Stimulated activated naive B cell treated with anti-CD40 and anti-IgM and Interleukin-4, amounts not matched to agents 10 μg/mL and 1 μg/mL and 100 μg/mL, for 72 hours (primary cell): ENCODE measurements at places on chromosomes 7 and 10.

DNA sequence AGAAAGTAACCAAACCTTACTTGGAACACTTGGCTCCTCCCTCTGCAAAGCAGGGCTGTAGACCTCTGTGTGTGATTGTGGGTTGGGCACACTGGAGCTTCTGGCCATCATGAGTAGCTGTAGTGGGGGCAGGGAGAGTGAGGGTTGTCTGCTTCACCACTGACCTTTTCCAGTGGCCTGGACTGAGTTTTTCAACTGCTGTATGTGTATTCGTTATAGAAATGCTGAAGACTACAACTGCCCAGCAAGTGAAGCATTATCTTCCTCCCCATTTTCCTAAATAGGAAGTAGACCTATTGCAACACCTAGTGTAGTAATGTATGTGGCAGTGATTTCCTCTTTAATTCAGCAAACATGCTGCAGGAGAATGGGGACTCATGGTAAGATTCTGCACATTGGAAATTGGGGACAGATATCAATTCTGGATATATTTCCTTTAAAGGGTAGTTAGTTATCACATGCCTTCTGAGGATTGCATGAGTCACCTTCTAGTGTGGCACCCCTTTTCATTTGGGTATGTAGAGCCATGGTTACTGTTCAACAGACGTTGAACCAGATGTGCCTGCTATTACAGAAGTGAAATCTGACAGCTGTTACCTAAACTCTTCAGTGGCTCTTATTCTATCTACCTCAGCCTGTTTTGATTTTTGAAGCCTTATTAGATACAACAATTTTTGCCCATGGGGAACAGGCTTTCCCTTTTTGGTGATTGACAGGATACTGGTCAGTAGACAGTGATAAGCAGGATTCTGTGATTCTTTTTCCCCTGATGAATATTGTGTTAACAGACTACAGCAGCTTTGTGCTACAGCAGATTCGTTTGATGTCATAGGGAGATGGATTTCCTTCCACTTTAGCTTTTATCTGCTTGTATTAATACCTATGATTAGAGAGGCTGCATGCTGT, 130.9 kb downstream of the SND1 start:
- DNase-seq, result no peak

DNA sequence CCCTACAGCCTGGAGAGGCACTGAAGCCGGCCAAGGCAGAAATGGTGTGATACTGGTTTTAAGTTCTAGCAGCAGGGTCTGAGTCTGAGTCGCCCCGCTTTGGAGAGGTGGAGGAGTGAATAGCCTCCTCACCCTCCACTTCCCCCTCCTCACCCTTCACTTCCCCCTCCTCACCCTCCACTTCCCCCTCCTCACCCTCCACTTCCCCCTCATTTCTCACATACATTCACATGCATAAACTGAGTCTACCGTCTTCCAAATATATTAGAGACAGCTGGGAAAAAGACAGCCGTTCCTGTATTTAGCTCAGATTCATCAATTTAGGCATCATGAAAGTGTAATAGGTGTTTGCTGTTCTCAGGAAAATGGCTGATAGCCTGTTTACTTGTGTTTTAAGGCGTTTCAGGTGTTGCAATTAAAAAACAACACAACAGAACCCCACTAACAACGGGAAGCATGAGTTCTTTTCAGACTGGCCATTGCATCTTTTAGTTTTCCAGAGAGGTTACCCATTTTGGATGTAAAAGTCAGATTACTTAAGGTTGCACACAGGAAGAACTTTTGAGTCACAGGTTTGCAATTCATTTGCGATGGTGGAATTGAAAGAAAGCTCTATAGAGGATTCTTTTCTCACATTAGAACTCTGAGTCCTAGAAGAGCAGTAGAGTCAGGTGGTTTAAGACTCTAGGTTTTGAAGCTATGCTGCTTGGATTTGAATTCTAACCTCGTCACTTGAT, 861 bp downstream of the NRBF2 start:
- DNase-seq, result no peak

DNA sequence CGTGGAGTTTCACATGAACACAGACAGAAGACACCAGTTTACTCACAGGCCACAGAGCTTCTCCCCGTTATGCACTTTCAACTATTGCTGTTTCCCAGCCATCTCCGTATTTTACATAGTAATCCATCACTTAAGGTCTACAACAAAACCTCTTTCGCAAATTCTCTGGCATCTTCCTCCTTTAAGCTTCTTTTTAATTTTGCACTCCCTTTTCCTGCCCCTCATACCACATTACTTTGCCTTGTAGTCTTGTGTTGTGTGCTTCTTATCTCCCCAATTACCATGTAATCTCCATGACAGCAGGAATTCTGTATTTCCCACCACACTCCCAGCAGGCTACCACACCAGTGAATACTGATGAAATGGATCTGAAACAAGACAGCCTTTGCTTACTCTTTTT, 87.3 kb downstream of the ODAD2 start:
- DNase-seq, result no peak

DNA sequence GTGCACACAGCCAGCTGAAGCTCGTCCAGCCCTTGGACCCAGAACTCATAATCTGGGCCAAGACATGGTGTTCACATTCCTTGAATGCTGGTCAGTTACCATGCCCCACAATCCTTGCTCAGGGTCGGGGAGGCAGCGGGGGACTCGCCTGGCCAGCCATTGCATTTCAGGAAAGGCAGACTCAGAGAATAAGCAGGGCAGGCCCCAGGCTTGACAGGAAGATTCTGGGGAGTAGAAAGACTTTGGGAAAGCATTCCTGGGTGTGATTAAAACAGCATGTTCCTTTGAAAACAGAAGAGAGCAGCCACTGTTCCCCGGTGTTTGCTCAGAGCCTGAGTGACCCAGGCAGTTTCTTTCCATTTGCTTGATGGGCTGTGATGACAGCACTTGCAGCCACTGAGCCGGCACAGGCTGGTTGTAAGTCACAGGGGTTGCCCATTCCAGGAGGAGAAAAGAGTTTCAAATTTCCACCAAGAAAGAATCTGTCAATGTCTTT, 473.7 kb downstream of the TYW1 start:
- DNase-seq, result no peak

DNA sequence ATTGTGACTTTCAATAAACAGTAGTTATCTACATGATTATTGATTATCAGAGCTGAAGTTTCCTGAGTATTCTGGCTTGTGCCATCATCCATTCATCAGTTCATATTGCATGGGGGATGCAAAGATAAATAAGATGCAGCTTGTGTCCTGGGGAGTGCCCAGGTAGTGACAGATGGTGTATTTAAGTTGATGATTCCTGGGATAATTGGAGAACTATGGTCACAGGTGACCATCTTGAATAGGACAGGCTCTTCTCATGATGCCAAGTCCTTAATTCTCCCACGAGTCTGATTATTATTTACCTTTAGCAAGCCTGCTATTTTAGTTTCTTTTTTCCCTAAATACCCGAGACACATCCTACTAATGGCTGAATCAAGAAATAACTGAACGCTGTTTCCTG, 64.9 kb downstream of the PLPP4 start:
- DNase-seq, result no peak

GRCh38 chr10:60414877-60415585, 25.4 kb upstream of the ANK3 start:
- DNase-seq, result no peak

DNA sequence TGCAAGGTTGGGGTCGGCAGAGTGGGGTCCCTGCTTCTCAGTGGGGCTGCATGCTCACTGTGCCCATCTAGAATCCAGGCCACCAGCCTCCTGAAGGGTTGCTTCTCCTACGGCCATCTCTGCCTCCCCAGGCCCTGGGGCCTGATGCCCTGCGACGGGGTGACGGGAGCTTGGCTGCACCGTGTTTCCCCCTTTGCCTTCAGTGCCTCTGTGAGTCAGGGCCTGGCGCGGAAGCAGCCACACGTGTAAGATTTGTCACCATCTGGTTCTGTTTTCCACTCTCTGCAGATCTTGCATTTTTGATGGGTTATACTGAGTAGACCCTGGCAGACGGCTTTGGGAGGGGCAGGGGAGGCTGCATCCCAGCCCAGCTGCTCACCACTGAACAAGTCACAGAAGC, 7.2 kb downstream of the ADAMTS14 start:
- DNase-seq, result no peak

- no peak for DNase-seq
These were observed 20.8 kb downstream of the LAMB4 start for GRCh38 chr7:108109221-108109908.

- no peak for DNase-seq
These were observed 26.4 kb upstream of the MSS51 start for GRCh38 chr10:73459683-73460314.

- no peak for DNase-seq
These were observed 496.4 kb downstream of the KIF20B start for GRCh38 chr10:90197766-90198165.

DNA sequence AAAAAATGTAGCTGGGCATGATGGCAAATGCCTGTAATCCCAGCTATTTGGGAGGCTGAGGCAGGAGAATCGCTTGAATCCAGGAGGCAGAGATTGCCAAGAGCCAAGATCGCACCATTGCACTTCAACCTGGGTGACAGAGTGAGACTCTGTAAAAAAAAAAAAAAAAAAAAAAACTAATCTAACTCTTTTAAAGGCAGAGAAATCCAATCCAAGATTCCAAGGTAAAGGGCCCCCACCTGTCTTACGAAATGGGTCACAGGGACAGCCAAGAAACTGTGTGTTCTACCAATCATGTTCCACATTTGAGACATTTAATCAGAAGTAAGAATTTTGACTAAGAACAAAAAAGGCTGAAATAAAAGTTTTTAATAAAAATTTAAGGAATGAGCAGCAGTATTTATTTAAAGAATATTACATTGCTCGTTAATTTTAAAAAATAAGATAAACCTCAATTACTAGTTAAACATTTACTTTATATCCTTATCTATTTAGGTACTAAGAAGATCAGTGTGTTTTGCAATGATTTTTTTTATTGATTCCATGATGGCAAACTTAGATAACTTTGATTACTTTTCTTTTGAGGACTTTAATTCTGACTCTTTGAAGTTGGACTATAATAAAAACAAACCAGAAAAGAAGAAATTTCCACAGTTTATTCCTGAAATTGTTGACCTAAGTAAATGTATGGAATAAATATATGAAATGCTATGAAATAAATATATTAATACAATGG, 6.7 kb upstream of the OAT start:
- no peak for DNase-seq

DNA sequence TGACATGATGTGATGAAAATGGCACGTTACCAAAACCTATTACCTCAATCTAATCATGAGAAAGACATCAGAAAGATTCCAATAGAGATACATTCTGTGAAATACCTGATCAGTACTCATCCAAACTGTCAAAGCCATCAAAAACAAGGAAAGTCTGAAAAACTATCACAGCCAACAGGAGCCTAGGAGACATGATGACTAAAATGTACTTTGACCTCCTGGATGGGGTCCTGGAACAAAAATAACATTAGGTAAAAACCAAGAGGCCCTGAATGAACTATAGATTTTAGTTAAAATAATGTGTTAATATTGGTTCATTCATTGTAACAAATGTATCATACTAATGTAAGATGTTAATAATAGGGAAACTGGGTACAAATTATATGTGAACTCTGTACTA, 113.9 kb upstream of the LRGUK start:
- no peak for DNase-seq
